Left colon (tissue), 2 donors: ENCODE measurements at places on chromosomes 3 and 15. TPM values are rescaled to one million over a fixed set of nuclear protein-coding genes. Genes with fewer than 3 reads are reported as not detected.

The RAB7A gene
- total RNA-seq, result 254 TPM

The LRRK1 gene
- 46.6 TPM for total RNA-seq

The RAD51 gene
- total RNA-seq, result 2.6 TPM

The EXD1 gene
- not detected for total RNA-seq

The RGMA gene
- 12.9 TPM for total RNA-seq

The MEGF11 gene
- total RNA-seq, result not detected

The TF gene
- total RNA-seq, result 0.85 TPM

The HHATL gene
- 0.28 TPM for total RNA-seq

The DET1 gene
- total RNA-seq, result 5.9 TPM

The BLOC1S6 gene
- total RNA-seq, result 24.0 TPM

The THAP10 gene
- total RNA-seq, result 1.4 TPM
